ENCODE measurements at places on chromosomes 4 and X.

DNA sequence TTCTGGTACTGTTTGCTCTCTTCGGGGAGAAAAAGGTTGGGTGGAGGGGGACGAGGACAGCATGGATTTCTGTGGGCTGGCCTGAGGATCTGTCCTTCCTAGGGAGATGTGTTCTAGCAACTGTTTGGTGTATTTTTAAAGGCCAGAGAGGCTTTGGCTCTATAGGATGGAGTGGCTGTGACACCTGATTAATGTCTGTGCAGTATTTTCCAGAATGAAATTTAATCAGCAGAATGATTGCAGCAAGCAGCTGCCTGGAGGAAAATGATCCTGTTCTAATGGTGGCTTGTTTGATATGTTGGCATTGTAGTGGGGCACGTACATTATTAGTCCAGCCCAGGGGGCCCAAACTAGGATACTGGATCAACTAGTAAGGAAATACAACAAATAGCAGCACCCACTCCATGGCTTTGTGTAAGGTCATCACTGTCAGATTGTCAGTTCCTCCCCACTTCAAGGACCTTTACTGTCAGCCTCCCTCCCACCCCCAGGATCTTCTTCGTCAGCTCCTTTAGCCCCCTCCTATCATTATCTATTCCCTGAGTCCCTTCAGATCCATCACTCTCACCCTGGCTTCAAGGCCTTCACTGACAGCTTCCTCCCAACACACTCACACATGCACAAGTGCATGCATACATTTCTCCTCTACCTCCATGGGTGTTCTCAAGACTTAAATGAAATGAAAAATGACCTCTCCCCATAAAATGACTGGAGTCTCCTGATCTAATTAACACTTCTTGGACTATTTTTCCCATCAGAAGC, 10.4 kb upstream of the TMEM255A start:
- DNase-seq: no peak

GRCh38 chr4:4874254-4874653, 14.8 kb downstream of the MSX1 start:
- no peak for DNase-seq

DNA sequence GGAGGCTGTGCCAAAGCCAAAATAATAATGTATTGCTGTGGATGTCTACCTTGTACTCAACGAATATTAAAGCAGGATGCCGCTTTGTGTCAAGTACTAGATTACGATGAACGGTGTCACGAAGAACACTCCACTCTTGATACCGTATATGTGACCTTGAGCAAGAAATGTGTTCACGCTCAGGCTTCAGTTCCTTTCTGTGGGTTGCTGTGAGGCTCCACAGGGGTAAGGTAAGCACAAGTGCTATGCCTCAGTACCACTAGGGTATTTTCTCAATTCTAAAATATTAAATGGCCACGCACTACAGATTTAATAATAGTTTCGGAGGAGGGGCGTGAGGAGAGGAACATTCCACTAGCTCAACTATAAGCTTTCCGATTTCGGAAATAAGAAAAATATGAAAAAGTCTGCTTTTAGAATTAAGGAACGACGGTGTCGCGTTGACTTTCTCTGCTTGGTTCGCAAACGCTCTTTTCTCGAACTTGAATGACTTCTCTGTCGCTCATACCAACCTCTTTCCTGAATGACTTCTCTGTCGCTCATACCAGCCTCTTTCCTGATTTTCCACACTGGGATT, 607 bp upstream of the SCOC start:
- DNase-seq: peak; percentile 62

DNA sequence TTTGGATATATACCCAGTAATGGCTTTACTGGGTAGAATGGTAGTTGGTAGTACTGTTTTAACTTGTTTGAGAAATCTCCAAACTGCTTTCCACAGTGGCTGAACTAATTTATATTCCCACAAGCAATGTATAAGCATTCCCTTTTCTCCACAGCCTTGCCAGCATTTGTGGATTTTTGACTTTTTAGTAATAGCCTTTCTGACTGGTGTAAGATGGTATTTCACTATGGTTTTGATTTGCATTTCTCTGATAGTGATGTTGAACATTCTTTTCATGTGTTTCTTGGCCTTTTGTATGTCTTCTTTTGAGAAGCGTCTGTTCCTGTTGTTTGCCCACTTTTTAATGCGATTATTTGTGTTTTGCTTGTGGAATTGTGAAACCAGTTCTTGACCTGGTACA, 290.5 kb downstream of the BMPR1B start:
- no peak for DNase-seq

- DNase-seq: no peak
Observed at GRCh38 chr4:128858879-128859671, 49.6 kb downstream of the JADE1 start.

DNA sequence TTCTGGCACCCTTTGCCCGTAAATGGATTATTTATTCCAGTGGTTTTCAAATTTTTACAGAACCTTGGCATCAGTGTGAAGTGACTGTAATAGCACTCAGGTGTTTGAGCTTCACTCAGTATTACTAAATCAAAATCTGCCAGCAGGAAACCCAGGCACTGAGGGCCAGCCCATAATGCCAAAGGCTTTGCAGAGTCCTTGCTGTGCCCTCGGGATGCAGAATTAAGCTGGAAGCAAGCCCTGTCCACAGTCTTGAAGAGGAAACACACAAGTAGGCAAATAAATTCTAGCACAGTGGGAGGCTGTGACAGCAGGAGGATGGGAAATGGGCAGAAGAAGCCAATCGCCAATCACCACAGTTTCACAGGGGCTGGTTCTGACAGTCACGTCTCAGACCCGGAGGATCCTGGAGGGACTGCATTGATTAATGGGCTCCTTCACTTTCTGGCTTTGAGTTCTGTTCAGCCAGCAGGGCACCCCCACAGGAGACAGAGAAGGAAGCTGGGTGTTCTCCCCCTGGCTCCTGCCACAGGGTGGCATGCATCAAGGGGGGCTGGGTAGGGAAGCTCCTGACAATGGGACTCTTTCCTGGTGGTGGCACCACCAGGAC, 138.8 kb downstream of the MTNR1A start:
- no peak for DNase-seq

- no peak for DNase-seq
Observed at GRCh38 chr4:150328496-150328895, 250.3 kb downstream of the DCLK2 start.

DNA sequence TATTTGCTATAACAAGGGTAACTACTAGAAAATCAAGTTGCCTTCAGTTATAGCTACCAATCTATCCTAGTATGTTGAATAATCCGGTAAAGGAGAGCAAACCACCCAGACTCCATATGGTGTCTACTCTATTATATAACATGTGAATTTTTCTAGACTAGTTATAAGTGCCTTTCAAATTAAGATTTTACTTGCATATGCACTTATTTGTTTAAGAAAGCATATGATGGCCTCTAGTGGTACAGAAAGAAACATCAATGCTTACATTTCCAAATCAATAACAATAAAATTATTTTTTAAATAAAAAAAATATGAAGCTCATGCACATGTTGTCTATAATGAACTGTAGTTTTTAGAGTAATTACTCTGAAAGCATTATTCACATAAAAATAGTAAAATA, 1516.4 kb upstream of the PABPC4L start:
- no peak for DNase-seq

DNA sequence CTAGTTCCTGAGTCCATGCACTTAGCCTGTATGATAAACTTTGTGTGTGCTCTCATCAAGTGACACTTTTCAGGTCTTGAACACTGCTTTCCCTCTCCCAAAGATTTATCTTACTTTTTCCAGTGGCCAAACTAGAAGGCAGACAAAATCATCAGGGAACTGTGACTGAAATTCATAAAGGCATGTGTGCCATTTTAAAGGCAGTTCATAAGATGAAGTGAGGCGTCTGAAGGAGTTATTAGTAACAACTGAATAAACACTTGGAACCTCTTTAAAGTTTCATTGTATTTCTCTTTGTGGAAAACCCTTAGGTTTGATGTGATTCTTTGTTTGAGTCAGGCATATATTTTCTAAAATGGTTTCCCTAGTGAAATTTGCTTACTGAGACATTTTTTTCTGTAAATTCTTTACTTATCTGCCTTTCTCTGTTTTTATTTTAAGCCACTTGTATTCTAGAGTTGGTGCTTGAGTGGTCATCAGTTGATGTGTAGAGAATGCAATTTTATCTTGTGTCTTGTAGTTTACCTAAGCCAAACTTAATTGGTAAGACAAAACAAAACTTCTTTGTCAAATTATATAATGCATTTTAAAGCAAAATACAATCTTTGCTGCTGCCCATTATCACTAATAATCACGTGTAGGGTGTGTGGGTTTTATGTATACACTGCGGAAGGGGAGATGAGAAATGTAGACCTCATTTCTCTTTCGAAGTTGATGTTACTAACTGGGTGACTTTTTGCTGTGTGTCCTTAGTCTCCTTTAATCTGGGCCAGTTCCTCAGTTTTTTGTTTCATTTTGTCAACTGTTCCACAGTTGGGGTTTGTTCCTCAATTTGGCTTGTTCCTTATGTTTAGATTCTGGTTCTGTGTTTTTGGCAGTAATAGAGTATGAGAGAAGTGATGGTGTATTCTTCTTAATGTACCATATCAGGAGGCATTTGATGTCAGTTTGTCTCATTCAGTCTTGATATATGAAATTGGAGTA, 56.8 kb downstream of the RBPJ start:
- DNase-seq: no peak

DNA sequence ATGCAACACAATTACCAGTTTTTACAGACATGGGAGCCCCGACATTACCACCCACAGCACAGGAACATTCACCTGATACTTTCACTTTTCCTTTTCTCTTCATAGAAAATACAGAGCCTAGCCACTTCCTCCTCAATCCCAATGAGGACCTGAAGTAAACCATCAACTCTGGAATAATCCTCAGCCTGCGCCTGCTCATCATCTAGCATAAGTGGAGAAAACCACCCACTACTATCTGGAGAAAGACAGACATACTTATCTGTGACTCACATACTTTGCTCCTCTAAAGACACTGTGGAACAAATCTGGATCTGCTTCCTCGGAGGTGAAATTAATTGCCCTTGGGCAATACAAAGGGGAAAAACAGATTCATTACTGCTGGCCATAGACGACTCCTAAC, 47.8 kb downstream of the ZCCHC13 start:
- no peak for DNase-seq

GRCh38 chr4:85886665-85887064, 411.7 kb downstream of the ARHGAP24 start:
- DNase-seq: no peak

DNA sequence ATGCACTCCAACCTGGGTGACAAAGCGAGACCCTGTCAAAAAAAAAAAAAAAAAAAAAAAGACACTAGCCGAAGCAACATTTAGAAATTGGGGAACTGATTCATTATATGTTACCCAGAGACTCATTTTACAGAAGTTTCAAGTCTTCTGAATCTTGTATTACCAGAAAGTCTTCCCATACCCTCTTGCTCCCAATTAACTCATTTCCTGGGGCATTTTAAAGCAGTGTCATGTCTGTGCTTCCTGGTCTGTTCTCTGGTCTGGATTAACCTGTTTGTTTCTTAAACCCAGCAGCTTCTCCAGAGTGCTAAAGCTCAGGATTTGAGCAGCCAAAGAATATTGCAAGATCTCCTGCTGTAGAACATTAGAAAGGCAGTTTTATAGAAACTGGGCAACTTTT, 43.7 kb downstream of the FRMPD3 start:
- DNase-seq: no peak

DNA sequence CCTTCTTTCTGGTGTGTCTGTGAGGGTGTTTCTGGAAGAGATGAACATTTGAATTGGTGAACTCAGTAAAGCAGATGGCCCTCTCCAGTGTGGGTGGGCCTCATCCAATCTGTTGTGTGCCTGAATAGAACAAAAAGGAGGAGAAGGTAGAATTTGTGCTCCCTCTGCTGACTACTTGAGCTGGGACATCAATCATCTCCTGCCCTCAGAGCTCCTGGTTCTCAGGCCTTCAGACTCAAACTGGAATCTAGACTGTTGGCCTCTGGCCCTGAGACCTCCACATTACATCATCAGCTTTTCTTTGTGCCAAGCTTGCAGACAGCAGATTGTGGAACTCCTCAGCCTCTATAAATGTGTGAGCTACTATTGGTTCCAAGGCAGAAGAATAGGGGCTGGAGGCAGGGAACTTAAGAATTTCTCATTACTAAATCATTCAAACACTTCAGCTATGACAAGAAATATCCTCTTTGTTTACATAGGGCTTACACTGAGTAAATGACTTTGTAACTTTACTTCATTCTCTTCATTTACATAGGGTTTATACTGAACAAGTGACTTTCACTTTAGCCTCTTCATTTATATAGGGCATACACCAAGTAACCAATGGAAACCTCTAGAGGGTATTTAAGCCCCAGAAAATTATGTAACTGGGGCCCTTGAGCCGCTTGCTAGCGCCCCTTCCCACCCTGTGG, 86.9 kb upstream of the NWD2 start:
- no peak for DNase-seq

- no peak for DNase-seq
Observed at GRCh38 chrX:80667967-80668366, 141.7 kb downstream of the BRWD3 start.

DNA sequence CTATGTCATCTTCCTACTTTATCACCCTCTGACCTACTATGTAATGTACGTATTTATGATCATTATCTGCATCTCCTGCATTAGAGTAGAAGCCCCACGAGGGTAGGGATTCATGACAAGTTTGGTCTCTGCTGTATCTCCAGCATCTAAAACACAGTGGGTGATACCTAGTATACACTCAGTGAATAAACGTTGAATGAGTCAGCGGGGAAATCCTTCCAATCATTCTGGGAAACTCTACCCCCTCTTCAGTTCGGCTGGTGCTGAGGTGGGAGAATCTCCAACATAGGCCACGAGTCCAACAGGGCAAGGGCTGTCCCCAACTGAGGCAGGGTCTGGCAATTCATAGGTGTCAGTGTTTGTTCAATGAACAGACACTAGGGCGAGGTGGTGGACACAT, 74.4 kb upstream of the EFNB1 start:
- no peak for DNase-seq

- DNase-seq: no peak
Observed at GRCh38 chrX:20225488-20225833, 41.2 kb downstream of the RPS6KA3 start.

GRCh38 chrX:35858361-35858760, 60.2 kb downstream of the MAGEB16 start:
- DNase-seq: no peak

GRCh38 chr4:62135565-62136156, 935.5 kb downstream of the ADGRL3 start:
- no peak for DNase-seq

DNA sequence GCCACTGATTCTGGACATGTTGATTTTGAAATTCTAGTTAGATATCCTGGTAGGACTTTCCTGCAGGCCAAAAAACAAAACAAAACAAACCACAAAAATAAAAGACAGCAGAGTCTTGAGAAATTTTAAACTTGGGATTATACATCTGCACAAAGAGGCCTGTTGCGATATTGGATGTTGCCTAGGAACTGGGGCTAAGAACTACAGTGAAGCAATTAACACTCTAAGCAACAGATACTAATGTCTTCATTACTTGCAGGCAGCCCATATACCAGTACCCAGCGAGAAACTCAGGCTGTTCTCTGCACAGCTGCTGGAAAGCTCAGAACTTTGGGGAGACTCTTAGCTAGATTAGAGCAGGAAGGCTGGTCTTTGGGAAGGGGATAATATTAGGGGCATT, 69.1 kb upstream of the SCOC start:
- no peak for DNase-seq

- DNase-seq: no peak
Observed at GRCh38 chr4:23290656-23291055, 597.9 kb downstream of the GBA3 start.
